ENCODE measurements at places on chromosomes 2 and 18.

DNA sequence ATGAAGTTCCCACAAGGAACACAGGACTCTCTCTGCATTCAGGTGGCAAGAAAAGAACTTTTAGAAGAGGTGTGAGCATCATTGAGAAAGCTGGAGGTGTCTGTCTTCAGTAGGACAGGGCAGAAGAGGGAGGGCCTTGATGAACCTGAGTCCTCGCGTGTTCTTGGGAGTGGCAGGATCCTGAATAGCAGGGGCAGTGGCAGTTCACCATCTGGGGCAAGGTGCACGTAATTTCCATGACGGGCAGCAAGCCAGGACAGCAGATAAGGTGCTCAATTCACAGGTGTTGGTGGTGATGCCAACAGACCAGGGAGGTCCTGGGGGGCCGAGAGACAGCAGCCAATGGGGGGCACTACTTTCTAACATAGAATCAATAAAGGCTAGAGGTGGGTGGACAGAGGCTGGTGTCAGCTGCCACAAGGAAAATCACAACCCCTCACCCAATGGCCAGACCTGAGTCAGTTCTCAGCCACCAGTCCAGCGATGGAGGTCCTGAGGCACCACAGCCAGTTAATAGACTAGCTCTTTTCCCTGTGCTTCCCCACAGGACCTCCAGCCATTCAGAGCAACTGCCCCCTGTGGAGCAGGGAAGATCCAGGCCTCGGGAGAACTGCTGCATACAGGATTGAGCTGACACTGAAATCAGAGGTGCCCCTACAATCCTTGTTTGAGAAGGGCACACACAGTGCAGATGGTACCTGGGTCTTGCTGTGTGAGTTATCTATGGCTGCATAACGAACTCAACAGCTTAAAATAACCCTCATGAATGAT lies 10.9 kb upstream of the HDAC4 start:
- no peak for DNase-seq

GRCh38 chr2:213846856-213847255 lies 562.6 kb downstream of the SPAG16 start:
- no peak for DNase-seq

DNA sequence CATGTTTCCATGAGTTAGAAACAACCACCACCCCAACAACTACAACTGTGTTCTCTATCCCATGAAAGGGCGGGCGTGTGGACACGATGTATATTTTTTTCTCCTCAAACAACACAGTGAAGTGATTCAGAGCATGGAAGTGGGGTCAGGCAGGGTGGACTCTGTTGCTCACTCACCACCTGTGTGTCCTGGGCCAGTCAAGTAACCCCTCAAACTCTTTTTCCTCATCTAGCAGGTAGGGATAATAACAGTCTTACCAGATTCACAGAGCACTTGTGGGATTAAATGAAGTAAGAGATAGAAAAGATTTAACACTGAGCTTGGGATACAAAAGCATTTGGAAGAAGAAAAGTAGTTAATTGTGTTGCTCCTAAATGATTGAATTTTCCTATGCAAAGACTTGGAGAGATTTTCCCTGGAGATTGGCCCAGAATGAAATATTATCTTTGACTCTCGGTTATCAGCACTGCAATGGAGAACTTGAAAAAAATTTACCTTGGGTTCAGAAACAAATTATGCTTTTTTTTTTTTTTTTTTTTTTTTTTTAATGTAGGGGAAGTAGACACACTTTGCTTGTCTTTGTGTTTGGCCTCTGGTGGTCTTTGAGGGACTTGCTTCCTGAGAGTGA lies 161.9 kb upstream of the EPAS1 start:
- DNase-seq = no peak

- DNase-seq = no peak
These were observed 7.8 kb upstream of the CNDP1 start for GRCh38 chr18:74526488-74526887.

GRCh38 chr2:83233781-83234180 lies 1225.3 kb downstream of the SUCLG1 start:
- DNase-seq = no peak

GRCh38 chr2:65553504-65554074 lies 121.2 kb upstream of the SPRED2 start:
- no peak for DNase-seq

- DNase-seq = no peak
These were observed 108.8 kb downstream of the B3GNT2 start for GRCh38 chr2:62304429-62305417.

- DNase-seq = no peak
These were observed 21.9 kb upstream of the PPP1CB start for GRCh38 chr2:28729698-28730097.

- peak; percentile 30 for DNase-seq
These were observed 18.9 kb upstream of the DAPL1 start for GRCh38 chr2:158776231-158776630.

- DNase-seq = no peak
These were observed 91.9 kb downstream of the QPCT start for GRCh38 chr2:37436323-37436722.

- no peak for DNase-seq
These were observed 53.4 kb downstream of the ZNF638 start for GRCh38 chr2:71385012-71385411.

DNA sequence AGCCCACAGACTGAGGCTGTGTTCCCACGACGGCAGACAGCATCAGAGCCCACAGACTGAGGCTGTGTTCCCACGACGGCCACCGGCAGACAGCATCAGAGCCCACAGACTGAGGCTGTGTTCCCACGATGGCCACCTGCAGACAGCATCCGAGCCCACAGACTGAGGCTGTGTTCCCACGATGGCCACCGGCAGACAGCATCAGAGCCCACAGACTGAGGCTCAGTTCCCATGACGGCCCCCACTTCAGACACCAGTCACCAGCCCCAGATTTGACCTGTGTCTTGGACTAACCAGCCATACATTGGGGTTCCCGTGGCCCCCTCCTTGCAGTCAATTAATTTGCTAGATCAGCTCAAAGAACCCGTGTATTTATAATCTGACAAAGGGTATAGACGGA lies 57.8 kb upstream of the SNTG2 start:
- DNase-seq = no peak

DNA sequence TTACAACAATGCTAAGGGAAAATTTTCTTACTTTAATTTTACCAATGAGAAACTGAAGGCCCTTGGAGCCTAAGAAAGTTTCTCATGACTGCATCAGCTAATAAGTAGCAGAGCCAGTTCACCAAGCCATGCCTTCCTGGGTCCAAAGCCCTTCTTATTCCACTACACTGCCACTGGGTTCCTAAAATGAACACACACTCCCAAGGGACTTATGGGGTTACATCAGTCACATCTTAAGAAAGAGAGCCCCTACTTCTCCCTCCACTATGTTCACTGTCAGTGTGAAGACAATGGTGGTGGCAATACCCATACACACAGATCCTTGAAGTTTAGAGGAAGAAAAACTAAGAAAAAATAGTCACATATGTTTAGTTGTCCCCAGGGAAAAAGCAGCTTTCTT lies 20.6 kb downstream of the MBD2 start:
- DNase-seq = no peak

- DNase-seq = no peak
These were observed 24.2 kb upstream of the TBR1 start for GRCh38 chr2:161391737-161392506.

- DNase-seq = no peak
These were observed 56.2 kb downstream of the DDX1 start for GRCh38 chr2:15647622-15648590.

DNA sequence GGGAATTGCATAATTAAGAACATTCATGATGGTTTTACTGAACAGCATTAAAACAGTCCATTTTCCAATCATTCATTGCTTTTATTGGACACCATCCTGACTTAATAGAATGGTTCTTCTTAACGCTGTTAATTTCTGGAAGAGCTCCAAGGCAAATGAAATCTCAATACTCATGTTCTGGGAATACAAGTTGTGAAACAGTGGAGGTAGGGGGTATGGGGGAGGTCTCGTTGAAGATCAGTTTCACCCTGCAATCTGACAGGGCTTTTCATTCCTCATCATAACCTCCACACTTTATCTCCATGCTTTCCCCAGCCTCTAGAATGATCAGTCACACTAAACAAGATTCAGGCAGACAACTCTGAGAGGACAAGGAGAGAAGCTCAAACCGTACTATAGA lies 113.6 kb downstream of the ETAA1 start:
- no peak for DNase-seq

DNA sequence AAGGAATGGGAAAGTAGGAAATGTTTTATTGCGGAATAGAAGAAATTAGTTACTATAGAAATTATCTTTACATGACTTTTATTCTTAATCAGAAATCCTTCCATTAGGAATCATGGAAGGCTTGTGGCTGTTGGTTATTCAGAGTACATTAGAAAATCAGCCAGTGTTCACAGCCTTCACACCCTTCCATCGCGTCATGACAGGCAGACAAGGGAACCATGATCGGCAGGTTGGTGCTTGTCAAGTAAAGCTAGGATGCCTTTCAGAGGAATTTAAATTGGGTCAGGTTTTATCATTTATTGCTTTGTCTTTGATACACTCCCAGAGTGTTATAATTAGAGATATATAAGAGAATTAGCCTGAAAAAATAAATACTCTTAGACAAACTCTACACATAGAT lies 400.6 kb downstream of the THSD7B start:
- no peak for DNase-seq

DNA sequence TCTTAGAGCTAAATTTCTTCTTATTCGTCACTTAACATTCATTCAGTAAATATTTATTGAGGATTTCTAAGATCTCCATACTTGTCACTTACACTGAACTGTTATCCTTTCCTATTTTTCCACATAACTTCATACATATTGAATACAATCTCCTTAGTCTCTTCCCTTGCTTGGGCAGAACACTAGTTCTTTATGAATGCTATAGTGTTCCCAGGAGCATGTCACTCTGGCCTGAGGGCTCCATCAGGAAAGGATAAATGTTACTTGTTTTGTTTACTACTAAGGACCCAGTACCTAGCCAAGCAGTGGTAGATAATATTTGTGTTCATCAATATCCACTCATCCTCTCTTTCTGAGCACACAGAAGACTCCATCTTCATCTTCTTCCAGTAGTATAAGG lies 544.7 kb downstream of the ZEB2 start:
- DNase-seq = no peak

- DNase-seq = no peak
These were observed 27.0 kb downstream of the SKA1 start for GRCh38 chr18:50401888-50402287.

DNA sequence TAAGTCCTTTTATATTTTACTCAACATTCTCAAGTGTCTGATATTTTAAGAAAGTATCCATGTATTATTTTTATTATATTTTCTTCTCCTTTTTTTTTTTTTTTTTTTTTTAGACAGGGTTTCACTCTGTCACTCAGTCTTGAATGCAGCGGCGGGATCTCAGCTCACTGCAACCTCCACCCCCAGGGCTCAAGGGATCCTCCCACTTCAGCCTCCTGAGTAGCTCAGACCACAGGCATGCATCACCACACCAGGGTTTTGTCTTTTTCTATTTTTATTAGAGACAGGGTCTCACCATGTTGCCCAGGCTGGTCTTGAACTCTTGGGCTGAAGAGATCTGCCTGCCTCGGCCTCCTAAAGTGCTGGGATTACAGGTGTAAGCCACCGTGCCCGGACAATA lies 212.1 kb downstream of the TCF4 start:
- no peak for DNase-seq

DNA sequence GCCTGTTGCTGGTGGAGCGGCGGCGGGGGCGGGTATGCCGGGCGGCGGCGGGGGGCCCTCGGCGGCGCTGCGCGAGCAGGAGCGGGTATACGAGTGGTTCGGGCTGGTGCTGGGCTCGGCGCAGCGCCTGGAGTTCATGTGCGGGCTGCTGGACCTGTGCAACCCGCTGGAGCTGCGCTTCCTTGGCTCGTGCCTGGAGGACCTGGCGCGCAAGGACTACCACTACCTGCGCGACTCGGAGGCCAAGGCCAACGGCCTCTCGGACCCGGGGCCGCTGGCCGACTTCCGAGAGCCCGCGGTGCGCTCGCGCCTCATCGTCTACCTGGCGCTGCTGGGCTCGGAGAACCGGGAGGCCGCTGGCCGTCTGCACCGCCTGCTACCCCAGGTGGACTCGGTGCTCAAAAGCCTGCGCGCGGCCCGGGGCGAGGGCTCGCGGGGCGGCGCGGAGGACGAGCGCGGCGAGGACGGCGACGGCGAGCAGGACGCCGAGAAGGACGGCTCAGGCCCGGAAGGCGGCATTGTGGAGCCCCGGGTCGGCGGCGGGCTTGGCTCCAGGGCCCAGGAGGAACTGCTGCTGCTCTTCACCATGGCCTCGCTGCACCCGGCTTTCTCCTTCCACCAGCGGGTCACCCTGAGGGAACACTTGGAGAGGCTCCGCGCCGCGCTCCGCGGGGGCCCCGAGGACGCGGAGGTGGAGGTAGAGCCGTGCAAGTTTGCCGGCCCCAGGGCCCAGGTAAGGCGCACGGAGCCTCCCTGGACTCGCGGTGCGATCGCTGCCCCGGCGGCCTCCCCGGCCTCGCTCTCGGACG lies 1.0 kb downstream of the ZCCHC2 start:
- no peak for DNase-seq

GRCh38 chr18:36901277-36901701 lies 72.4 kb downstream of the KIAA1328 start:
- DNase-seq = no peak

GRCh38 chr2:216984937-216985336 lies 125.1 kb upstream of the TNP1 start:
- DNase-seq = no peak

- DNase-seq = no peak
These were observed 42.1 kb downstream of the BOD1L2 start for GRCh38 chr18:57188851-57189557.

DNA sequence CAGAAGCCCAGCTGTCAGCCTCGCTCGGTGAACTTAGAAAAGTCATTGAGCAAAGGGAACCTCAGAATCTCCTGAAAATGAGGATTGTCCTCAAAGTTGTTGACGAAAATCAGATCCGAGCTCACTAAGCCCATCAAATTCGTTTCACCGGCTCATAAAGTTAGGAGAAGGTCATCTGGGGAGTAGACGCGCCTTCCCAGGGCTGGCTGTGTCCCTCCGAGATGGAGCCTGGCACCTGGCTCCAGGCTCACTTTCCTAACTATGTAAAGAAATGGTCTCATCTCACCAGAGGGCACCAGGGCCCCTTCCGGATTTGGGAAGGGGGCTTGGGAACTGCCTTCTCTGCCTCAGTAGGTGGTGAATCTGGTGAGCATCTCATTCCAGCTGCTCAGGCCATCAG lies 145.5 kb downstream of the PXDN start:
- no peak for DNase-seq

DNA sequence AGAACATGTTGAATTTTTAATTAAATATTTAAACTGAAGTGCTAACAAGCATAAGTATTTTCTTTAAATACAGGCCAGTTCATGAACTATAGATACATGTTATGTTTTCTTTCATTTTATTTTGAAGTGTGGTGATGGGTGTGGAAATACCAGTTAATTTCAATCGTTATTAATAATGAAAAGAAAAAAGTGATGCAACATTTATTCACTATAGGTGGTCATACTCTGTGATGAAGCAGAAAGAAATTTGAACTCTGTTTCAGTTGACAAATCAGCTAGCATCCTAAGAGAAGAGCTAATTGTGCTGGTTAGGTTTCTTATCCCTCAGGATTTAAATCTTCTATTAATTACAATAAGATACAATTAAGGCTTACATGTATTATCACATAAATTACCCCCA lies 795.1 kb upstream of the DDX18 start:
- DNase-seq = no peak

Measured in right renal cortex interstitium (tissue), 3 donors.